ENCODE measurements at places on chromosomes 12 and 14.
A peak's percentile ranks its signal among the peaks of the same experiment; 100 is the strongest.

GRCh38 chr14:76480426-76480825, 104.5 kb downstream of the ESRRB start:
- DNase-seq = no peak

DNA sequence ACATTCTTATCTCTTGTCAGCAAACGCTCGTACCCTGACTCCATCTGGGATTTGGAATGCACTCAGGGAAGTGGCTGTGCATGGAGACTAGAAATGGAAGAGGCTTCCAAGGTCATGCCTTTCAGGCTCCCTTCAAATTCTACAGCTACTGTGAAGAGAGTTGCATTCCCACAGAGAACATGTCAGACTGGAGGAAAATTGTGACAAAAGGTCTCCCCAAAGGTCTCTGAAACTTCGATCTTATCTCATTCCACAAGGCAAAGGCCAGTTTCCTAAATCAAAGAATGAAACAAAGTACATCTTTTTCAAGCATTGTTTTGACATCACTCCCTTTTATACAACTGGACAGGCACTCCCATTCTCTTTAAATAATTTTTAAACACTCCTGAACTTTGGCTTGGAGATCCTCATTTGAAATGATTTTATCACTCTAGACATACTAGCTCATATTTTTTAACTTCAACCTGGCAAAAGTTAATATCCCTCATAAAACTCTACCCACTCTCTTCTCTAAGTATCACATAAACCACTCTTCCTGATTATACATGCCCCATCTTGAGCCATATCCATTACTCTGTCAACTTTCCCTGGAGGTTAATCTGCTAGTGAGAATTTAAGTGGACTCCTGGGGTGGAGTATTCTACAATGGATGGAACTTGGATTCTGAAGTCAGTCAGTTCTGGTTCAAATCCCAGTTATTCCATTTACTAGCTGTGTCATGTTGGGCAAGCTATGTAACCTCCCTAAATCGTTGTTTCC, 218.1 kb upstream of the HMGA2 start:
- DNase-seq = no peak

DNA sequence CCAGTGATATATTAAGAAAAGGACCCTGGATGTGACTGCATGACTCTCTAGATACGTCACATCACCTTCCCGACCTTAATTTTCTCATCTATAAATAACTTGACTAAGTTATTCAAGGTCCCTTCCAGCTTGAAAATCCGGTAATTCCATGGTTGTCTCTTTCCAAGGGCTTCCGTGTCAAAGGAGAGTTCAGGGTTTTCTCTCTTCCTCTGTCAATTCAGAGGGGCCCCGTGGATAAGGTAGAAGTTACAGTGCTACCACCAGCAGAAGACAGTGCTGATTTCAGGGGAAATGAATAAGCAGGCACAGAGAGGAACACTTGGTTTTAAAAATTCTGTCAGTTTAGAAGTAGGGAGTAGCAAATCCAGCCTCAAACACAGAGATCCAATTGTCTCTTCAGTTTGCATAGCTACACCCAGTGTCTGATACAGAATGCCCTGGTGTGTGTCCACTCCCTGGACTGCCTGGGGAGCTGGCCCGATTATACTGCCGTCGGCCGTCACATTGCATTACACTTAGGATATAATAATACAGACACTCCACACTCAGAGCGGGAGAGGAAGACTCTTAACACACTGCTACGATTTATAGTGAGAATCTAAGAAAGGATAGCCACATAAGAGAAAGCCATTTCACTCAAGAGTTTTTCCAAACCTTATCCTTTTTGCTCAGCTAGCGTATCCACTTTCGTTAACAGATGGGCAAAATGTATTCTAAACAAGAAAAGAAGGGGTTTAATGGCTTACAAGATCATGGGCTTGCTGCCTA, 54.7 kb upstream of the GTF2A1 start:
- DNase-seq = no peak

GRCh38 chr14:53496668-53497067, 343.5 kb upstream of the DDHD1 start:
- DNase-seq = no peak

DNA sequence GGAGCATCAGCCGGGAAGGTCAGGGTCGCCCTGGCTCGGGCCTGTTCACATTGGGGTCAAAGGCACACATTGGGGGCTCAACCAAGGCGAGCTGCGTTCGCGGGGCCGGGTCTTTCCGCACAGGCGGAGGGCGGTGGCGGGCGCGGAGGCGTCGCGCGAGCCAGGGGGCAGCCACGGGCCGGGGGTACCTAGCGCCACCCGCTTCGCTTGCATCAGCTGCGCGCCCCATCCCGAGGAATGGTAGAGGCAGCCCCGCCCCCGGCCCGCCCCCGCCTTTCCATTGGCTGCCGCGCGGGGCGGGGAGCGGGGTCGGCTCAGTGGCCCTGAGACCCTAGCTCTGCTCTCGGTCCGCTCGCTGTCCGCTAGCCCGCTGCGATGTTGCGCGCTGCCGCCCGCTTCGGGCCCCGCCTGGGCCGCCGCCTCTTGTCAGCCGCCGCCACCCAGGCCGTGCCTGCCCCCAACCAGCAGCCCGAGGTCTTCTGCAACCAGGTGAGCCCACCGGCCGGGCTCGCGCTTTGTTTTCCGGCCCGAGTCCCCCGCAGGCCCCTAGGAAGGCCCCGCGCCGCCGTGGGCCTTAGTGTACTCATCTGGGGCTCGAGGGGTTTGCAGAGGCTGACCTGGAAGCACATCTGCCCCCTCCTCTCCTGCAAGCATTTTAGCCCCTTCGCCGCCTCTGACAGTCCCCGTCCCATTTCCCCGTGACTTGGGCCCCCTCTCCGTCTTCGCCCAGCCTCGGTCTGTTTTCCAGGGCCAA, at the start of gene ALDH2:
Gene ALDH2, plus strand, starts transcription at position 326 of the 754 bp plus-strand sequence. Its CDS starts 50 bp downstream, at position 376.
- DNase-seq = peak; percentile 79
